ENCODE measurements at places on chromosomes 12 and 14.

- no peak for DNase-seq
Observed at GRCh38 chr14:59360923-59361794, 104.0 kb downstream of the GPR135 start.

GRCh38 chr12:95520816-95521215, 30.5 kb downstream of the USP44 start:
- DNase-seq = no peak

GRCh38 chr12:116454950-116455447, 104.2 kb upstream of the MAP1LC3B2 start:
- DNase-seq = no peak

- DNase-seq = no peak
Observed at GRCh38 chr12:51869496-51869865, 18.4 kb upstream of the ANKRD33 start.

DNA sequence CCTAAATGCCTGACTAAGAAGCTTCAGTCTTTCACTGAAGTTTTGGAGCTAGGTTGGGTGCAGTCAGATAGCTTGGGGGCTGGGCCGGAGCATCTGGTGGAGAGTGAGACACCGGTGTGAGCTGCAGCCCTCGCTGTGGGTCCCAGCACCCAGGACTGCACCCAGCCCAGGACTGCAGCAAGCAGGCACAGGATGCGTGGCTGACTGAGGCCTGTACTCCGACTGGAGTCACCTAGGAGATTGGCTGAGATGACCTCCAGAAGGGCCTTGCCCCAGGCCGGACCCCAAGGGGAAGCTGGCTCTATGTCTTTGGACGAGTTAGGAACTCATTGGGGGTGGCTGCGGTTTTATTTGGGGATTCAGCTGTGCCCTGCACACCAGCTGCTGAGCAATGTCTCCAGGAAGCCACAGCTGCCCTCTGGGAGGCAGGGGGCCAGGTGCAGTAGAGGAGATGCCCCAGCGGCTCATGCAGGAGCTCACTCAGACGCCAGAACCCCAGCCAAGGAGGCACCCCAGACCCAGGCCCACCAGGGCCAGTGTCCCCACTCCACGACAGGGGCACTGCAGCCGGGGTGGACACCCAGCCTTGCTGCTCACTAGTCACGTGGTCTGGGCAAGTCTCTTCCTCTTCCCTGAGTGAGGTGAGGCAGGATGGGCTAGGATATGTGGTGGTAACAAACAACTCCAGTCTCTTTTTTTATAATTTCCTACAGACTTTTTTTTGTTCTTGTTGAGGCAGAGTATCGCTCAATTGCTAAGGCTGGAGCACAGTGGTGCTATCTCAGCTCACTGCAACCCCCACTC, 31.8 kb upstream of the RCOR1 start:
- no peak for DNase-seq

- DNase-seq = no peak
Observed at GRCh38 chr14:28704153-28704552, 62.4 kb upstream of the FOXG1 start.

DNA sequence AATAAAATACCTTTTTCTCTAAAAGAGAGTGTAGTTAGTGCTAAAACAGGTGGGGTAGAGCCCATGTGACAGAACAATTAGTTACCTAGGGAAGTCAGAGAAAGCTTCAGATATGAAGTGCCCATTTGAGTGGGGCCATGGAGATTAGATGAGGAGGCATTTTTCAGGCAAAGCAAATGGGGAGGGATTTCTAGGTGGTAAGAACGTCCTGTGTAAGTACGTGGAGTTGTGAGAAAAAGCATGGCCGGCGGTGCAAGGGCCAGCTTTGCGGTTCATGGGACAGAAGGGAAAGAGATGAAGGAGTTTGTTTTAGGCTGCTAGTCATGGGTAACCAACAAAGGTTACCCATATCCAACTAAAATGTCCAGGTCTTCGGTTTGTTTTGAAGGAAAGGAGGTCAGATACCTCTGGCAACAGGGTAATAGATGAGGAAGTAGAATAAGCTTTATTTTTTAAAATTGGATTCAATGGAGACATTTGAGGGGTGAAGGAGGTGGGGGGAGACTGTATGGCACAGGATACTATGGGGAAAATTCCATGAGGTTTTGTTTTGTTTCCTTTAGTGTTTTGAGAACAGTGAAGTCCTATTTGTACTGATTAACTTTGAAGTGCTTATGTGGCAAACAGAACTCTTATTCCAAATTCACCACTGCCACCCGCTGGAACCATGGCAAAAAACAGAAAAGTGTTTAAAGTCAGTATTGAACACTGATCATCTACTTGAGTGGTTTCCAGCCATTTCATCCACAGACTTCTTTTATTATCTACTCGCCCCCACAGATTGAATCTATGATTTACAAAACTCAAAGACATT, 10.0 kb upstream of the SNRPF start:
- no peak for DNase-seq

GRCh38 chr14:67934087-67934486, 114.5 kb downstream of the RAD51B start:
- no peak for DNase-seq

DNA sequence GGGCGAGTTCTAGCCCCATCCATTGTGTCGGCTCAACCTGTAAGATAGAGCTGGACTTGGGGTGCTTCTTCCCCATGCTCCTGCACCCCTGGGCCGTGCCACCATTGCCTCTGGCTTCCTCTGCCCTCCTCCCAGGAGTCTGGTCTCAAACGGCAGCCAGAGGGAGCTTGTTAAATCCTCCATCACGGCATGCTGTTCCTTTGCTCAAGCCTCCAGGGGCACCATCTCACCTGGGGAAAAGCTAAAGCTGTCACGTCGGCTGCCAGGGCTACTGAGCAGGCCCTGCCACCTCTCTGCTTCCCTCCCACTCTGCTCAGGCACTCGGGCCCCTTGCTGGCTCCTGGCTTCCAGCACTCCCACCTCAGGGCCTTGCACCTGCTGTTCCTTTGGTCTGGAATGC, 140.4 kb downstream of the RBM19 start:
- DNase-seq = no peak

- DNase-seq = no peak
Observed at GRCh38 chr12:2393996-2394395, 341.2 kb downstream of the CACNA1C start.

GRCh38 chr12:4539167-4539870, 629 bp downstream of the RAD51AP1 start:
- DNase-seq = no peak

GRCh38 chr12:15638231-15638630, 151.0 kb downstream of the EPS8 start:
- DNase-seq = no peak

DNA sequence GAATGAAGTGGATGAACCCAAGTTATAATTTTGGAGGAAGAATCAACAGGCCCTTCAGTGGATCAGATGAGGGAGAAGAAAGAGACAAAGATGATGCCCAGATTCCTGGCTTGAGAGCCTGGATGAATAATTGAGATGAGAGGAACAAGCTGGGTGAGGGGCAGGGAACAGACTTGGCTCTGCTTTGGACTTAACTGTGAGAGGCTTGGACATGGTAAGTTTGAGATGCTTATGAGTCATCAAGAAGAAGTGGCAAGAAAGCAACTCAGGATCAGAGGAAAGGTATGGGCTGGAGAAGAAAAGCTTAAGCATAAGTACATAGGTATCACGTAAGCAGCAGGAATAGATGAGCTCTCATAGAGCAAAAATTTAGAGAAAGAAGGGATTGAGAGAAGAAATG, 55.3 kb downstream of the FIGNL2 start:
- DNase-seq = no peak

DNA sequence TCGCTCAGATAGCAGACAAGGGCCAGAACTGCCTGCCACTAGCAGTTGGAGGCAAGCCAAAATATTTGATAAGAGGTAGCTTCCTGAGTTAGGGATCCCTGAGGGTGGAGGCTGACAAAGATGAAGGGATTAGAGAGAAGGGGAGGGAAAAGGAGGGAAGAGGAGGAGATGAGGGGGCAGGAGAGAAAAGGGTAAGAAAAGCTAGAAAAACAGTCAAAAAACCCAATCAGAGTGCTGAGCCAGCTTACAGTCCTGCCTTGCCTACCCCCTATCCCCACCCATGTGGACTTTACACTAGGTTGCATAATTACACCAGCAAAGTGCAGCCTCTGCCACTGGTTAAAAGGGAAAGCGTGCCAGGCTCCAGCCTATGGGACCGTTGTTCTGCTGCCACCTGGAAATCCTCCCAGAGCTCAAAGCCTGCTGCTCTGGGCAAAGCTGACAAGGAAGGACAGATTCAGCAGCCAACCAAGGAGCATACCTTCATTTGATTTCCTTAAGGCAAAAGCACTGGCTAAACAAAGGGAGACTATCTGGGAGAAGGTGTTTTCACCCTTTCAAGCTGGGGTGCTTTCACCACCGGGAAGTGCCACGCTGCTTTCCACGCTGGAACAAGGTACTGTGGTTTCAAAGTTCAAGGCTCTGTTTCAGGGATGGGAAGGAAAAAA, 3.8 kb upstream of the NUMB start:
- no peak for DNase-seq

GRCh38 chr12:124259154-124260066, 35.5 kb upstream of the RFLNA start:
- DNase-seq = no peak

DNA sequence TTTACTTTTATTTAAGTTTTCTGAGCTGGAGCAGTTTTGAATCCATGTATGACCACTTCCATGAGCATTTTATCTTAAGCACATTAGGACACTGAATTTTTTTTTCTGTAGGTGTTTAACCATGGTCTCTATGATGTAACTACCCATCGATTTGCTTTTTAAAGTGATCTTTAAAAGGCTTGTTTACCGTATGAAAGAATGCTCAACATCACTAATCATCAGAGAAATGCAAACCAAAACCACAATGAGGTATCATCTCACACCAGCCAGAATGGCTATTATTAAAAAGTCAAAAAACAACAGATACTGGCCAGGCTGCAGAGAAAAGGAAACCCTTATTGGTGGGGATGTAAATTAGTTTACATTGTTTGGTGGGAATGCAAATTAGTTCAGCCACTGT, 23.0 kb downstream of the GLRX5 start:
- DNase-seq = no peak

GRCh38 chr12:56315249-56315621, 553 bp downstream of the CNPY2 start:
- DNase-seq = no peak

- DNase-seq = no peak
Observed at GRCh38 chr12:22919883-22920282, 294.9 kb downstream of the ETNK1 start.

DNA sequence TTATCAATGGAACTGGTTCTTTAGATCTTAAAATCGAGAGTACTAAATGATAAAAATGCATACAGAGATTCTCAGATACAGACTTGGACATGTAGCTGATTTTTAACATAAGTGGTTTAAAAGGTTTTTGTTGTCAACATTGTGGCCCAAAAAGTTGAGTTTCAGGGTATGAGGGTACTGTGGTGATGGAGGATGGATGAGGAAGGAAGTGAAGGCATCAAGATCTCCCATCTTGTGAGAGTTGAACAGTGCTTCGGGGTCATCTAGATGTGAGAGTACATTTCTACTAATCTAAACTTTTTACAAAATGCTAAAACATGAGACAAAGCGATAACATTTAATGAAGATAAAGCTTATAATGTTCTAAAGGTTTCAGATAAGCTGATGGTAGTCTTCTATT, 452.6 kb downstream of the PCNX1 start:
- DNase-seq = no peak

- no peak for DNase-seq
Observed at GRCh38 chr12:75888399-75888798, 143.2 kb downstream of the PHLDA1 start.

GRCh38 chr12:49564686-49565405, 3.1 kb downstream of the MCRS1 start:
- DNase-seq = no peak

DNA sequence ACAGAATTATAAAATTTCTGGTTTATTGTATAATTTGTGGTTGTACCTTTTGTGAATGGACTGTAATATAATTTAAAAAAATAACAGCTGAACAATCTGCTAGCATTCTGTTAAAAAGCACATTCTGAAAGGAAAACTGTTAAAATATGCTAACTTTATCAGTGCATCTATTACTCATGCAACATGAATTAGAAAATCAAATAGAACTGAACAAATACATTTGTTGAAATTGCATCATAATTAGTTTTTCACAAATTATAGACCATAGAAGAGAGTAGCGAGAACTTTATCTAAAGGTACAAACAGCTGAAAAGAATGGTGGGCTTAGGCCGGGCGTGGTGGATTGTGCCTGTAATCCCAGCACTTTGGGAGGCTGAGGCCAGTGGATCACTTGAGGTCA, 33.0 kb downstream of the PTPN21 start:
- no peak for DNase-seq
